Brain (organoid and tissue), 16 donors: ENCODE measurements at places on chromosomes 13 and 19. TPM values are rescaled to one million over a fixed set of nuclear protein-coding genes. Genes with fewer than 3 reads are reported as not detected.

Gene LAIR1
- 4.3 TPM for polyA plus RNA-seq

Gene PRTN3
- polyA plus RNA-seq: 0.34 TPM

Gene PGLYRP1
- polyA plus RNA-seq: not detected

Gene KRTDAP
- not detected for polyA plus RNA-seq

Gene RUBCNL
- 0.31 TPM for polyA plus RNA-seq

Gene ERCC5
- polyA plus RNA-seq: 17.0 TPM

Gene LILRB3
- polyA plus RNA-seq: 0.29 TPM

Gene NAPSA
- 0.17 TPM for polyA plus RNA-seq

Gene SHISA7
- 6.0 TPM for polyA plus RNA-seq

Gene KIR2DL3
- not detected for polyA plus RNA-seq

Gene PINLYP
- 22.6 TPM for polyA plus RNA-seq

Gene TYK2
- 60.3 TPM for polyA plus RNA-seq

Gene MEIOSIN
- polyA plus RNA-seq: not detected

Gene SRRM5
- polyA plus RNA-seq: not detected
